ENCODE measurements at places on chromosomes 11 and 22. TPM values are rescaled to one million over a fixed set of nuclear protein-coding genes. Genes with fewer than 3 reads are reported as not detected.
A peak's percentile ranks its signal among the peaks of the same experiment; 100 is the strongest.

The GLYAT gene
- not detected for total RNA-seq

The EIF1AD gene
- total RNA-seq, result 29.9 TPM

The SAA1 gene
- total RNA-seq, result 3.3 TPM

The MAPK11 gene
- total RNA-seq, result 21.3 TPM

The TRIM29 gene
- total RNA-seq, result not detected

The KRTAP5-7 gene
- not detected for total RNA-seq

DNA sequence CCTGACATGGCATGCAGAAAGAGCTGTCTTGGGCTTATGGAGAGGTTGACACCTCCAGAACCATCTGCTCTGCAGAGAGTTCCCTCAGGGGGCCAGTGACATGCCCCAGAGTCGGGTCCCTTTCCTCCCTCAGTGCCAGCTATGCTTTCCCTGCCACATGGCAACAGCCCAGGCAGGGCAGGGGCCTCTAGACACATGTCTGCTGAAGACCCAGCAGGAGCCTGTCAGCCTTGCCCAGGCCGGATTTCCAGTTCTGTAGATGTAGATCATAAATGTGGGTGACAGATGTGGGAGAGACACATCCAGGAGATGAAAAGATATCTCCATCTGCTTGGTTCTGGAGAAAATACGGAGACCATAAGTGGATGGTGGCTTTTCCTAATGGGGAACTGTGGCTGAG lies 25.5 kb downstream of the NAV2 start:
- no peak for DNase-seq

DNA sequence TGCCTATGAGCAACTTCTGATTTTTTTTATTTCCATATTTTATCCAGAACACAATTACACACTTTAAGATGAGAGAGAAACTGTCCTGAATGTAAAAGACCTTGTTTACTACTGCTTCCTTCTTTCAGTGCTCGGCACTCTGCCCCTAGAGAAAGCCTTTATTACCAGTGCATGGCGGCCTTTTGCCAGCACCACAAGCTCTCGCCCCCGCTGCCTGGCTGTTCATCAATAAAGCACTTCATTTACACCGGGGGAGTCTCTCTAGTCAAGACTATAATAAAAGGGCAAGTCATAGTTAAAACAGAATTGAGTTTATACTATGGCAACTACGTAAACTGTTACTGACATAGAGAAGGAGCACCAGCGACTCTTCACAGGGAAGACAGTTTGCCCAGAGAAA lies 259.5 kb downstream of the CADM1 start:
- DNase-seq, result peak; percentile 61

GRCh38 chr22:39638958-39639357 lies 68.4 kb downstream of the CACNA1I start:
- no peak for DNase-seq

- no peak for DNase-seq
These were observed 75.0 kb downstream of the CDKN1C start for GRCh38 chr11:2810411-2811205.

DNA sequence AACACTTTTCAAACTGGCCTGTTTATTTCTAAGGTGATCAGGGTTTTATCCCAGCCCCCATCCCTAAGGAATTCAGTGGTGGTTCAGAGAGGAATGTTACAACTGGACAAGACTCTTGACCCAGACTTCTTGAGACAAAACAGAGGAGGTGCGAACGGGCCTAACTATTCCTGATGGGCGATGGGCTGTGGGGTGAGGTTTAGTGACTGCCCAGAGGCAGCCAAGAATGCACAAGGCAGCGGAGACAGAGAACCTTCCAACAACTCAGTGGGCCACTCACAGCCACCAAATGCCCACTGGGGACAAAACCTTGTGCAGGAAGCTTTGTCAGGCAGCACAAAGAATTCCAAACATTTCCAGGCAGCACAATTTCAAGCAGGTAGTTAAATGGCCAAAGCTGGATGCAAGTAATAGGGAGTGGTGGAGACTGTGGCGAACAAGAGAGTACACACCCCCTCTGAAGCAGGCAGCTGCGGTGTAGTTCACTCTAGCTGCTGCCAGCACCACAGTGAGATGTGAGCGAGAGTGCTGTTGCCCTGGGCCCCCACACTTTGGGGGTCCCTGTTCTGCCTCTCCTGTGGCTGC lies 29.2 kb downstream of the SCUBE1 start:
- no peak for DNase-seq

GRCh38 chr11:66280428-66280827 lies 2.5 kb downstream of the CNIH2 start:
- DNase-seq, result no peak

DNA sequence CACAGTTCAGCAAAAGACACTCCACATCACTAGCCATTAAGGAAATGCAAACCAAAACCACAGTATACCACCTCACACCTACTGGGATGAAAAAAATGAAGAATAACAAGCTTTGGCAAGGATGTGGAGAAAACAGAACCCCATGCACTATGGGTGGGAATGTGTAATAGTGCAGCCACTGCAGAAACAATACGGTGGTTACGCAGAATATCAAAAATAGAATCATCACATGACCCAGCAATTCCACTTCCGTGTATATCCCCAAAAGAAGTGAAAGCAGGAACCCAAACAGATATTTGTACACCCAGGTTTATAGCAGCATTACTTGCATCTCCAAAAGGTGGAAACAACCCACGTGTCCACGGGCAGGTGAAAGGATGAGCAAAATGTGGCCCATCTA lies 20.8 kb downstream of the CARS1 start:
- DNase-seq, result no peak

- no peak for DNase-seq
These were observed 61.4 kb upstream of the BMAL1 start for GRCh38 chr11:13216019-13216710.

All from G401 (cell line).